ENCODE measurements at places on chromosomes 16 and 17.

DNA sequence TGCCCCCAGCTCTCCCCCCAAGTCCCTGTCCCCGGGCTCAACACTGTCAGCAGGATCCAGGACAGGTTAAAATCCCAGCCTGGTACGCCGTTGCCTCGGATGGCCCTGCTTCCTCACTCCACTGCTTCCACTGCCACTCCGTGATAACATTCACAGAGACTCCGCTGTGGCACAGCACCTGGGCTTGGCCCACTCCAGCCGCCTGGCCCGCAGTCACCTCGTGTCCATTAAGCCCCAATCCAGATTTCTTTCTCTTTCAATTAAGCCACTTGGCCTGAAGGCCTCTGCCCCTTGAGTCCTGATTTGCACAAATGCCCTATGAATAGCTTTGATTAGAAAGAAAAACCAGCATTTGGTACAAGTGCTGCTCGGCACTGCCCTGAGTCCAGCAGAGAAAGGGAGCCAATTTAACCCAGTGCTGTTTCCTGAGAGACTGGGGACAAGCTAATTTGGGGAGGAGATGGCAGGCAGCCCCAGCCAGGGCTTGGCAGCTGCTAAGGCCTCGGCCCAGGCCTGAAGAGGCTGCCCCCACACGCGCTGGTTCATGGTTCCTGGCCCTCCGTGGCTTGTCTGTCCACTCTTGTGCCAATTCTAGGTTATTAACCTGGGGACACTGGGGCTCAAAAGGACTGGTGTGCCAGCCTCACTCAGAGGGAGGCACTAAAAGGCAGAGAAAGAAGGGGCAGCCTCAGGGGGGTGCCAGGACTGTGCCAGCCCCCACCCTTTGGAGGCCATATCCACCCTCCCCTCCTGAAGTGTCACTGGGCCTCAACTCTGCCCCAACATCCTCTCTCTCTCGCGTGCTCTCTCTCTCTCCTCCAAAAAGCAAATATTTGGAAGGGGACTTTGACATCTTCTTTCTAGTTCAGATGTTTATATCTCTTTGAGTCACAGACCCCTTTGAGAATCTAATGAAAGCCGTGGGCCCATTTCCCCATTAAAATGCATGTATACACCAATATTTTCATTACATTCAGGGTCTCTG, 29.8 kb upstream of the SPPL2C start:
- no peak for DNase-seq

DNA sequence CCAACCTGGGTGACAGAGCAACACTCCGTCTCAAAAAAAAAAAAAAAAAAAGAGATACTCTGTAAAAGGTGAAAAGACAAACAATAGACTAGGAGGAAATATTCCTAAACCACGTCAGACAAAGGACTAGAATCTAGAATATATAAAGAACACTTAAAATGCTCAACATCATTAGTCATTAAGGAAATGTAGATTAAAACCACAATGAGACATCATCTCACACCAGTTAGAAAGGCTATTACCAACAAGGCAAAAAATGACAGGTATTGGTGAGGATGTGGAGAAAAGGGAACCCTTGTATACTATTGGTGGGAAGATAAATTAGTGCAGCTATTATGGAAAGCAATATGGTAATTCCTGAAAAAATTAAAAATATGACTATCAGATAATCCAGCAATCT, 903.1 kb upstream of the SOX9 start:
- DNase-seq, result no peak

DNA sequence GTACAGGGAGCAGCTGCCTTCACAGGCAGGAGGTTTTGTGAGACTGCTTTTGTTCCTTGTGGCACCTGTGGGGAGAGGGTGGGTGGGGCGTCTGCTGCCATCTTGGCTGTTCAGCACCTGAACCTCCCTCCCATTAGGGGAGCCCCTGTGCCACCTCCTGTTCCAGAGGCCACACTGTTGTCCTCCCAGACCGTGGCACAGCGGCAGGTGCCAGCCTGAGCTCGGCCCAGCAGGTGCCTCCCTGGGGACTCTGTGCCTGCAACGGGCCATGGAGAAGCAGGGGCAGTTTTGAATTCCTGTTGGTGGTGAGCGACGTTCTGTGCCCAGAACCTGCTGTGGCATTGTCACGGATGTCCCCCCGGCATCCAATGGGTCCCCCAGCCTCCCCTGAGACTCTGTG, 9.9 kb downstream of the LGALS3BP start:
- no peak for DNase-seq

GRCh38 chr17:81867991-81868673, 3.0 kb downstream of the ARHGDIA start:
- no peak for DNase-seq

GRCh38 chr17:72598695-72599094, 477.9 kb downstream of the SOX9 start:
- DNase-seq, result no peak

DNA sequence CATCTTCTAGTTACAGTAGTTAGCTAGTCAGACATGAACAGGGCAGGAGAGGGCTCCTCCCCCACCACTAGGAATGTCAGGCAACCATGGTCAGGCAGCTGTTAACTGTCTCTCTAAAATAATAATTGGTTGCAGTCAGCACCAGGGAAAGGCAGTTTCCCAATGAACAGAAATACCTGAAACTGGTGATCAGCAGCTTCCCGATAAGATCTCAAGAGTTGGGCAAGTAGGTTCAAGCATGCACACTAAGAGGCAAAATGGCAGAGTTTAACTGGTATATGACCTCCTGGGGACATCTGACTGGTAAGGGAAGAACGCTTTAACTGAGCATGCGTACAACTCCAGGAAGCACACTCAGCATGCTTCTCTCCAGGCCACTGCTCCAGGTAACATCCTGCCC, 12.6 kb upstream of the XYLT1 start:
- DNase-seq, result no peak

GRCh38 chr16:19582050-19582831, 26.7 kb downstream of the VPS35L start:
- DNase-seq, result no peak

DNA sequence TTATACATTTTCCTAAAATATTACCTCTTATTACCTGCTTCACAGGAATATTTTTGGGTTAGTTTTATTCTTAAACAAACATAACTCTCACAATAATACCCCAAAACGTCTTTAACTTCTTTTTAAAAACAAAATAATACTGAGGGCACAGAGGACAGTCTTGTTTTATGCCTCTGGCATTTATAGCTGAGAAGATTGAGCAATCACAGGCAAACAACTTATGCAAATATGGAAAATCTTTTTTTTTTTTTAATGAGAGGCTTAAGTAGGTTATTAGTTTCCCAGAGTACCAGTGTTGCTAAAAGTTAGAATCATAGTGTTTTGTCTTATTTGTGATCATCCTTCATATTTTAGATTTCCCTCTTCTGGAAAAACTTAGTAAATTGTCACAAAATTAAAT, 195.0 kb downstream of the FTO start:
- DNase-seq, result no peak

GRCh38 chr16:65671071-65671470, 549.2 kb upstream of the CDH11 start:
- DNase-seq, result no peak

- DNase-seq, result no peak
Measured at GRCh38 chr17:66738301-66738700, 96.6 kb upstream of the CACNG5 start.

- no peak for DNase-seq
Measured at GRCh38 chr17:64500862-64501765, 4.3 kb upstream of the POLG2 start.

DNA sequence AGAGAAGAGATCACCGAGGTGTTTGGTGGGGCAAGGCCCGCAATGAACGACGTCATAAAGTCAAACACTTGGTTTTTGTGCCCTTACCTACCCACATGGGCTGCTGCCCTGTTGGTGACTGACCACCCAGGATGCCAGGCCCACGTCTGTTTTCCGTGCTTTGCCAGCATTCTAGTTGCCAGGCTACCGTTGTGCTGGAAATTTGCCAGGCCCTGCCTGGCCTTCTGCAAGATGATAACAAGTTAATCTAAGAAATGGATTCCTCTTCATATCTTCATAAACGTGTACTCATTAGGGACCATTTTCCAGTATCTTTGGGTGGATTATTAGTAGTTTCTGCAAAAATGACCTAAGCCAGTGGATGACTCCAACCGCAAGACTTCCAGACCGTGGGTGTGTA, 35.4 kb downstream of the SLC6A4 start:
- no peak for DNase-seq

GRCh38 chr17:79840269-79840988, 1.2 kb upstream of the CBX4 start:
- DNase-seq, result no peak

GRCh38 chr17:30832438-30833124, 815 bp downstream of the ATAD5 start:
- DNase-seq, result no peak

- no peak for DNase-seq
Measured at GRCh38 chr16:89869911-89870310, 3.5 kb upstream of the TCF25 start.

DNA sequence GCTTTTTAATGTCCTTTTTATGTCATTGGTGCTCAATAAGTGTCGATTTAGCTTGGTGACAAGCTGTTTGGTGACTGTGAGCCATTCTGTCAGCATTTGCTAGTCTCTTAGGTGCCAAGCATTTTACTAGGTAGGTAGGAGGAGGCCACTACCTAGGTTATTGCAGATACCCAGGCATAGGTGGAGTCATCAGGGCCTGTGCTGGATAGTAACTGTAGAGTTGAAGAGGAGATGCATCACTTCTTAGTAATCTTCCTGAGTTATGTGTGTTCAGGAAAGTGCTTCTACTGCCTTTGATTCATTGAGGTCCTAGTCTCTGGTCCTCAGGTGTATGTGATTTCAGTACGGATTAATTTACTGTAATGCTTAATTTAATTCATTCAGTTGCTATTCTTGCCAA, 17.7 kb downstream of the USP10 start:
- no peak for DNase-seq

DNA sequence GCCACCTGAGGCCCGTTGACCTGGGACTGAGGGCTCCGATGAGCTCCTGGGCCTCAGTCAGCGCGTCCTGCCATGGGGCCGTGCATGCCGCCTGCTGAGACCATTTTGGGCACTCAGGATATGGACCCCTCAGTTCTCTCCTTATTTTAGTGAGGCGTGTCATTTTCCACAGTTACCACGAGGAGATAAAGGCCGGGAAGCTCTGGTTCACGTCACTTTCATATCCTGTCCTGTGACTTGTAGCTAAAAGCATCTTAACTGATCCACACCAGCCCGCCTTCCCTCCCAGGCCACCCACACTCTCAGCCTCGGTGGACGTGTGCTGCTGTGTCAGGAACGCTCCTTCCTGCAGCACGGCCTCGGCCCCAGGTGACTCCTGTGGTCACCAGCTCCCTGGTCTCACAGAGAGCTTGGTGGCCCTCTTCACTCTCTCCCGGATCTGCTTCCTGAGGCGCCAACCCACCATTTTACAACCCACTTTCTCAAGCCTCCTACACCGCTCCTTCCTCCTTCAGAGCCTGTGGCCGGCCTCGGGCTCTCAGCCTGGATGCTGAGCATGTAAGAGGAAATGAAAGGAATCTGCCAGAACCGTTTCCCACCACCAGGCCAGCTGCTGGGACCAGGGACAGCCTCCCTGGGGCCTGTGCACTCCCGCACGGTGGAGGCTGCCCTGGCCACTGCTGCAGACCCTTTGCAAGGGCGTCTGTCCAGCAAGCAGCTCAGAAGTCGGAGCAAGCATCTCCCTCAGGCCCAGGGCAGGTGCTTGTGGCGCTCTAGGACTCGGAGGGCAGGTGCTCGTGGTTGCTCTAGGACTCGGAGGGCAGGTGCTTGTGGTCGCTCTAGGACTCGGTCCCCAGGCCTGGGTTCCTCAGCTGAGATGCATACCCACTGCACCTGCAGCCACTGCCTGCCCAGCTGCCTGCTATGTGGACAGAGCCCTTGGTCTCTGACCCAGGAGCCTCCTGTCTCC, 23.9 kb upstream of the FASN start:
- no peak for DNase-seq

- DNase-seq, result no peak
Measured at GRCh38 chr16:79316004-79316458, 284.5 kb downstream of the MAF start.

DNA sequence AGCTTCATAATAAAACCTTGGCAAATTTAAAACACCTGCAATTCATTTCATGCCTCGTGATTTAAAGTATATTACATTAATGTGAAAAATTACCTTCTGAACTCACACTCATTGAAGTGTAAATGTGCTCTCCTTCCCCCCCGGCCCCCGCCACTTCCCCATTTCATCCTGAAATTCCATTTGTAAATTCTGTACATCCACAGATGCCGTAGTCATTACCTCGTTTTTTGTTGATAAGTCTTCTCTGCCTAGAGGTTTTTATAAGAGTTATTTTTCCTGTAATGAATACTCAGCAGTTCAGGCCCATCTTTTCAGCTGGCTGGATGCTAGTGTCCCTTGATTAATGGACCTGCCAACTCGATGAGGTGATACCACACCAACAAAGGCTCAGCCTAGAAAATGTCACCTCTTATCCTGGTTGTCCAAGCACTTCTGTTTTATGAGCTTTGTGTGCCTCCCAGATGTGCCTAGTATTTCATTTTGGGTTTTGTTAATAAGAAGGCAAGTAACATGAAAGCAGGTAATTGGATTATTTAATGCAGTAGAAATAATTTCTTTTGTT, 64.8 kb upstream of the KIFC3 start:
- DNase-seq, result no peak

- DNase-seq, result no peak
Measured at GRCh38 chr16:77234611-77235010, 35.4 kb downstream of the SYCE1L start.

GRCh38 chr17:31318851-31319661, 2.4 kb downstream of the EVI2A start:
- DNase-seq, result no peak

GRCh38 chr16:31215287-31216162, 1.4 kb downstream of the PYDC1 start:
- DNase-seq, result no peak

DNA sequence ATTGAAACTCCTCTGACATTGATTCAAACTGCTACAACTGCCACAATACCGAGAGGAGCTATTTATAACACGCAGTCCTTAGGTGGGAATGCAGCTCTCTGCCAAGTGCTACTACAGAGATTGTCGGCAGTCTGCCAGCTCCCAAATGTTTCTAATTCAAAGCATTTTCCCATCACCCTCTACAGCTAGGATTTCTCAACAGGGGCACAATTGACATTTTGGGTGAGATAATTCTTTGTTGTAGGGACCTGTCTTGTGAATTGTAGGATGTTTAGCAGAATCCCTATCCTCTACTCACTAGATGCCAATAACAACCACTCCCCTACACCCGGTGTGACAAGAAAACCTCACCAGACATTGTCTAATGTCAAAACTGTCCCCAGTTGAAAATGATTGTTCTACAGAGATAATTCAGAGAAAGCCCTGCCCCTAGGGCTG, 7.8 kb upstream of the N4BP1 start:
- DNase-seq, result no peak

GRCh38 chr16:86499889-86500707, 10.2 kb upstream of the FOXF1 start:
- DNase-seq, result no peak

- no peak for DNase-seq
Measured at GRCh38 chr17:37068266-37068665, 119.5 kb downstream of the AATF start.

GRCh38 chr16:86996081-86996480, 321.1 kb downstream of the C16orf95 start:
- DNase-seq, result no peak
